ENCODE measurements at places on chromosomes 7 and 10.
A peak's percentile ranks its signal among the peaks of the same experiment; 100 is the strongest.

DNA sequence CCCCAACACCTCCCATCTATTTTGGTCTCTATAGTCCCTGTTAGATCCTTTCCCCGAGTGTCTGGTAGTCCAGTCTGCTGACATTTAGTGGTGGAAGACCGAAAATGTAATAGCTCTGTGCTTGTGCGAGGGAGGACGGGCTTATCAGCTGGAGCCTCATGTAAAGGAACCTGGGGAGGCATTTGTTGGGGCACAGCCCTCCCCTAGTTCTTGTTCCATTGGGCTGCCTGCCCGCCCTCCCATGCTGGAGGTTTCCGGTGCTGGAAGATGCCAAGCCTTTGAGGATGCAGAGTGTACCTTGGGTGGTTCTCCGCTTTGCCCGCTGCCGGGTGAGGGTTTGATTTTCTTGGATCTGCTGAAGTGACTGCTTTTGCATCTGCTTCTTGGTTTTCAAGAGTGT lies 5.4 kb downstream of the ZNF862 start:
- DNase-seq = no peak

DNA sequence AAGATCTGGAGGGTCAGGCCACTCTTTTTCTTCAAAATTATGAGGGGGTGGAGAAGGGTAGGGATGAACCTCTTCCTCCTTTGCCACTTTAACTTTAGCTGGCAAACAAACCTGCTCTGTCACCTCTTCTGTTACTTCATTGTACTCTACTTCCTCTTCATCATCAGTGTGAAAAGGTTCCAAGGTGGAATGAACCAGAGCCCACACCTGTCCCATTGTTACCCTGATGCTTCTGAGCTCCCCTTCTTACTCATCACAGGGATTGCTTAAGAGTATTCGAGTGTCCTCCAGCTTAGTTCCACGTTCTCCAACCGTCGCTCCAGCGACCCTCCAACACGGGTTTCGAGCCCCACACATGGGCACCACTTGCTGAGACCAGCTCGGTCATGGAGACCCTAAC lies 5.2 kb downstream of the MRPS24 start:
- DNase-seq = no peak

- no peak for DNase-seq
Measured at GRCh38 chr7:151863386-151864079, 13.4 kb downstream of the PRKAG2 start.

DNA sequence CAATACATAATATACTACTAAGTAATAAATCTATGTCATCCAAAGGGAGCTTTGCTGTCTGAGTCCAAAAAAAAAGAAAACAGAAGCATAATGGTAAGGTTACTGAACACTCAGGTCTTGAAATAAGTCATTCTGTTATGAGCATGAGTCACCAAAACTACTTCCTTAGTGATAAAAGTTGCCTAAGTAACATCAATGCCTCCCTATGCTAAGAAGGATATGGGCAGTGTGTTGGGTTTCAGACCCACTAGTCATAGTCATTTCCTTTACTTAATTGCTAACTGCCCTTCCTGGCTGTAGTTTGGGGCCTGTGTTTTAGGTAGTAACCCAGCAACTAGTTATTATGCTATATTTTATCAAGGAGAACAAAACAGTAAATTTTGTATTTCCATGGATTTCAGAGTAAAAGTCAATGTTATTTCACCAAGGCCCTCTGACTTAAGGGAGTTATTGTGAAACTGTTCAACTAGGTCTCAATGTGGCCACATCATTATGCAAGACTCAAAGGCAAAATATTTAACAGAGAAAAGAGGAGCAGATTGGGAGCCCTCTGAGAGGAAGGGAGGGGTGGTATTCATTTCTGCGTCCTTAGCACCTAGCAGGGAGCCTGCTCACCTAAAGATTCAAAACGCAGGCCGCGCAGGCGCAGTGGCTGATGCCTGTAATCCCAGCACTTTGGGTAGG lies 11.7 kb upstream of the VIM start:
- peak; percentile 50 for DNase-seq

DNA sequence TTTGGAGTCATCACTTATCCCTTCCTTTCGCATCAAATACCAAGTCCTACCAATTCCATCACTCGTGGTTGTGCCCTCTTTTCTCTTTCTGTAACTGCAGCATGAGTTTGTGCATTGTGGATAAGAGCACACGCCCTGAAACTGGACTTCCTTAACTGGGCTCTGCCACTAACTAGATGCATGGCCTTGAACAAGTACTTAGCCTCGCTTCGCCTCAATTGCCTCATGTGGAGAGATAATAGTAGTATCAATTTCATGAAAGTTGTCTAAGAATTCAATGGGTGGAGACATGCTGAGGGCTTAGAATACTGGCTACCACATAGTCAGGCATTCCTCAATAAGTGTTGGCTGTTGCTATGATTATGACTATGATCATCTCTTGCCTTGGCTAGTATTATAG lies 41.5 kb downstream of the CFAP43 start:
- no peak for DNase-seq

DNA sequence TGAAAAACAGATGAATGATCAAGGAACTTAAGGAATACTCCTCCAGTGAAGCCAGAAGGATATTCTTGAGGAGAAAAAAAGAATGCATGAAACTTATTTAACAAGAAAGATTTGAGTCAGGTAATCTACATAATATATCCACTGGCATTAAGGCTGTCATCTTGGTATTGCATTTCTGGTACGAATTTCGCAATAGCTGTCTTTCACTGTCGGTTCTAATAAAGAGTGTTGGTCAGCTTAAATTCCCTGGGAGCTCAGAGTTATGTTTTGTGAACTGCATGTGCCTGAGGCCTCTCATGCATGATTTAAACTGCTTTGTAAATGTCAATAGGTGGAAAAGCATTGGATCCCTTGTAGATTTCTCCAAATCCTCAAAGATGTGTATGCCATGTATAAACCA lies 565.3 kb upstream of the GALNT17 start:
- no peak for DNase-seq

DNA sequence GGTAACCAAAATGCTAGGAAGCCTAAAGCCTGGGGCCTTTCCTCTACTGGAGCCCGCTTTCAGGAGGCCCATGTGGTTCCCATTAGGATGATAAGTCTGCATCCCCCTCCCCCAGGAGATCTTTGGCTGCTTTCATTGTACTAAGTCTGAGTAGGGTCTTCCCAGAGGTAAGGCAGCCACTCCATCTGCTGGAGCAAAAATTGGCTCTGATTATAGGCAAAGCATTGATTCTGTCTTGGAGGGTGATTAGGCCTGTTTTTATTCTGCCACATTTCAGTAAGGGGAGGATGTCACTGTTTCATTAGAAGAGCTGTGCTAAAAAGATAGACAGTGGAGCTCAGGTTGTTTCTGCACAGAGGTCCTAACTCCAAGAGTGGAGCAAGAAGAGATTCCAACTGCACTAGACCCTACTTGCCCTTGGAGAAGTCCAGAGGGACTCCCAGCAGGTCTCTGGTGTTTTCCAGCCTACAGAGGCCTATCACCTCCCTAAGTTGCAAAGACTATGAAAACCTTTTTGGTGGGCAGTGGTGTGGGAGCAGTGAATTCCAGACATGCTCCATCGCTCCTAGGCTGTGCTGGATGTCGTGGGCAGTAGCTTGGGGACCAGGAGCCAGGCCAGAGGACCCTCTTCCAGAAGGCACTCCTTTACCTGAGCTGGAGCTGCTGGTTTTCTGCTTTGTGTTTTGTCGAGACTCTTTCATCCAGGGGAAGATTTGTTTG lies 7.1 kb upstream of the HOXA2 start:
- no peak for DNase-seq

GRCh38 chr7:17325364-17325763 lies 26.9 kb downstream of the AHR start:
- DNase-seq = no peak
